ENCODE measurements at places on chromosomes 6 and 20.

GRCh38 chr6:27370391-27370790 is 18.2 kb upstream of the ZNF391 start:
- DNase-seq = no peak

DNA sequence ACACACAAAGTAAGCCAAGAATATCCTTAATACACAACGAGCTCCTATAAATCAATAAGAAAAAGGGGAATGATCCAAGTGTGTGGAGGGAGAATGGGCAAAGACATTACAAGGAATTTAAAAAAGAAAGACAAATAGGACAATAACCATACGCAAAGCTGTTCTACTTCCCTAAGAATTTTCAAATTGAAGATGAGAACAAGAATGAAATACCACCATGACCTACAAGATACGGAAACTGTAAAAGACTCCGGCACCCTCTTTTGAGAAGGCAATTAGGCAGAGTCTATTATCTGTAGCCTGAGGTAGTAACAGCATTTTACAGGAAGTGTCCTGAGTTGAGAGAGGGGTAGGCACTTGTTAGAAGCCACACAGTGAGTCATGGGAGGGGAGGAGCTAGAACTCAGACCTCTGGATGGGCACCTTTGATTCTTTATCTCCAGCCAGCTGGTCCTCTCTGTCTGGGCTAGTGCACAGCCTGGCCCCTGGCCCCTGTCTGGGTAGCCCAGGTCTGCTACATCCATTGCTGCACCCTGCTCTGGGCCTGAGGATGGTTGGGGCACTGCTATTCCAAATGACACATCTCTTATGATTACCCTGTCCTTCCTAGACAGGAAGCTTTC is 15.3 kb downstream of the RSPO4 start:
- no peak for DNase-seq

GRCh38 chr6:116556814-116557415 is 3.4 kb downstream of the CALHM4 start:
- DNase-seq = no peak

DNA sequence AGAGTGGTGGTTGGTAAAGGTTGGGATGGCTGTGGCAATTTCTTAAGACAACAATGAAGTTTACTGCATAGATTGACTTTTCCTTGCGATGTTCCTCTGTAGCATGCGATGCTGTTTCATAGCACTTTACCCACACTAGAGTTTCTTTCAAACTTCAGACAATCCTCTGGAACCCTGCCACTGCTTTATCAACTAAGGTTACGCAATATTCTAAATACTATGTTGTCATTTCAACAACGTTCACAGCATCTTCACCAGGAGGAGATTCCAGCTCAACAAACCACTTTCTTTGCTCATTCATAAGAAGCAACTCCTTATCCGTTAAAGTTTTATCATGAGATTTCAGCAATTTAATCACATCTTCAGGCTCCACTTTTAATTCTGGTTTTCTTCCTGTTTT is 161.2 kb upstream of the NRSN1 start:
- DNase-seq = no peak

DNA sequence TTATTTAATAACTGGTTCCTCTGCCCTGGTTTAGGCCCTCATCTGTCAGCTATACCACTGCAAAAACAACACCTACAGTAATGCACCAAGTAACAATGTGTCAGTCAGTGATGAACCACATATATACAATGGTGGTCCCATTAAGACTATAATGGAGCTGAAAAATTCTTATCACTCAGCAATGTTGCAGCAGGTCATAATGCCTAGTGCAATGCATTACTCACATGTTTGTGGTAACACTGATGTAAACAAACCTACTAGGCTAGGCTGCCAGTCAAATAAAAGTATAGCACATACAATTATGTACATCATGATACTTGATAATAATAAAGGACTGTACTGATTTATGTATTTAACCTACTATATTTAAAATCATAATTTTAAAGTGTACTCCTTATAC is 31.3 kb downstream of the RARS2 start:
- DNase-seq = no peak
